Spinal cord (tissue), 10 donors: ENCODE measurements at places on chromosomes 7 and 10. TPM values are rescaled to one million over a fixed set of nuclear protein-coding genes. Genes with fewer than 3 reads are reported as not detected.

The OR6B1 gene
- not detected for polyA plus RNA-seq

The CDC14C gene
- polyA plus RNA-seq = 0.86 TPM

The PKD2L1 gene
- polyA plus RNA-seq = 0.41 TPM

The C7orf33 gene
- polyA plus RNA-seq = not detected

The COL17A1 gene
- polyA plus RNA-seq = 0.47 TPM

The CADPS2 gene
- polyA plus RNA-seq = 24.1 TPM

The AVL9 gene
- polyA plus RNA-seq = 31.3 TPM
